Endodermal cell (in vitro differentiated cells): ENCODE measurements at places on chromosomes 4 and X. TPM values are rescaled to one million over a fixed set of nuclear protein-coding genes. Genes with fewer than 3 reads are reported as not detected.

DNA sequence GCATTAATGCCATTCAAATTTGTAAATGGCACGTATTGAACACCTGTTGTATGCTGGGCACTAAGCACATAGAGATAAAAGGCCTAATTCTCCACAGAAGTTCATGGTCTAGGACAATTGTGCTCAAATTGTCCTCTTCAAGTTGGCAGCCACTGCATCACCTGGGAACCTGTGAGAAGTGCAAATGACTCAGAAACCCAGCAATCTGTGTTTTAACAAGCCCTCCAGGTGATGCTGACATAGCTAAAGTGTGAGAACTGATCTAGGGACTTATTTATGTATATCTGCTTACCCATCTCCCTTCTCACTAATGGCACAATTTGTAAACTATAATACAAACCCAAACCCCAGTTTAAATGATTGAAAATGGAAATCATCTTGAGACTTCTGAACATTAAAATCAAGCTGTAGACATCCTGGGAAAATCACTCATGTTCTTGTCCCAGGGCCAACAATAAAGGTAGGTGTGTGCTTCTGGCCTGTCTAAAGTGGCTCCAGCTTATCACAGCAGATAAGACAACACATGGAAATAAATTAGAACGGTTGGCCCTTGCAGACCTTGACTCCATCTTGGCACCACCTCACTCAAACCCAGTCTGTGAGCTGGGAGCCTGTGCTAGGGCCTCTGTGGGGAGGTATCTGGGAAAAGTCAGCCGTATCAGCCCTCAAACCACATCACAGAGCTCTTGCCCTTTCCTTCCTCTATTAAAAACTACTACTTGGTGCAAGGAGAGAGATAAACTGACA is 46.8 kb downstream of the UCHL1 start:
- no peak for DNase-seq

DNA sequence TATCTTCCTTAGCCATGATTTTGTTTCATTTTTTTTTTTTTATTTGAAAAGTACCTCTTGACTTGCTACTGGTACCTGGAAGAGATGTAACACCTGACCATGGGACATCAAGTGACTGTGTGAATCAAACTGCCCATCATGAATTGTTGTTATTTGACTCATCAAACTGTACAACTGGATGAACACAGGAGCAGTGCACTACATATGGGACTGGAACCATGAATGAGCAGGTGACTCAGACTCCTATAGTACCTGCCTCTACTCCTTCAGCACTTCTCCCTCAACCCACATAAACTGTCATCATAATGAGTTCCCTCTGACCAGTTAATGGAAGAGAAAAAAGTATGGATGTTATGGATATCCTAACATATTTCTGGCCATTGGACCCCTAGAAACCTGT is 15.9 kb upstream of the UBE2D3 start:
- no peak for DNase-seq

- no peak for DNase-seq
These were observed 102.1 kb upstream of the MXRA5 start for GRCh38 chrX:3448563-3448962.

DNA sequence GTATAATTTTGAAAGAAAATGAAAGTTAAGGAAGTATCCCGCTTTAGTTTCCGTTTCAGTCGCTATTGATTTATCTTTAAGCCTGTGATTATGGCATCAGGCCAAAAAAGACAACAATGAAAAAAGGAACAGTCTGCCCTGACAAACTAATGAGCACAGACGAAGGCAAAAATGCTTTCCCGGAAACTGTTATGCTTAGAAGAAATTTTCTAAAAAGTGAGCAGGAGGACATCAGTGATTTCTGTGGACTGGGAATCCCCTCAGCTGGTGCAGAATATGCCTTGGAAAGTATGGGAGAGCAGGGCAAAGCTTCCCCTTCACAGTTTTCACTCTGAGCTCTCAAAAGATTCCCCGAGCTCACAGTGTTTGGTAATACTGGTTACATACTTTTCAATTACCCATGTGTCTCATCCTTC is 5.1 kb upstream of the CXCL10 start:
- no peak for DNase-seq

S100G gene
- not detected in 2 replicates for total RNA-seq

GRCh38 chr4:81505004-81505598 is 33.4 kb upstream of the RASGEF1B start:
- no peak for DNase-seq

DNA sequence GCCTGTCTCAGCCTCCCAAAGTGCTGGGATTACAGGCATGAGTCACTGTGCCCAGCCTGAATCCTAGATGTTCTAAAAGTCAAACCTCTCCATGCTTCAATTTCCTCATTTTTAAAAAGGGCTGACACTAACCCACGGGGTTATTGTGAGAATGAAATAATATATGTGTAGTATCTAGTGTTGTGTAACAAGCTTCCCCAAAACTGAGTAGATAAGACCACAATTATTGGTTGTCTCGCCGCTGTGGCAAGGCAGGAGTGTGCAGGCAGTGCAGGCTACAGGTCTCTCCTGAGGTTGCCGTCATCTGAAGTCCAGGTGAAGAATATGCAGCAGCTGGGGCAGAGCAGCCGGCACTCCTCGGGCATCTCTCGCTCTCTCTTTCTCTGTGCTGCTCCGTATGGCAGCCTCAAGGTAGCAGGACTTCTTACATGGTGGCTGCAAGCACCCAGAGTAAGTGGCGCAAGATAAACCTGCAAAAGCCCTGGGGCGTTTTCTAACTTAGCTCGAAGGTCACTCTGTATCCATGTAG is 30.9 kb downstream of the RAB33B start:
- no peak for DNase-seq

- no peak for DNase-seq
These were observed 25.2 kb upstream of the GK start for GRCh38 chrX:30627818-30628652.

DNA sequence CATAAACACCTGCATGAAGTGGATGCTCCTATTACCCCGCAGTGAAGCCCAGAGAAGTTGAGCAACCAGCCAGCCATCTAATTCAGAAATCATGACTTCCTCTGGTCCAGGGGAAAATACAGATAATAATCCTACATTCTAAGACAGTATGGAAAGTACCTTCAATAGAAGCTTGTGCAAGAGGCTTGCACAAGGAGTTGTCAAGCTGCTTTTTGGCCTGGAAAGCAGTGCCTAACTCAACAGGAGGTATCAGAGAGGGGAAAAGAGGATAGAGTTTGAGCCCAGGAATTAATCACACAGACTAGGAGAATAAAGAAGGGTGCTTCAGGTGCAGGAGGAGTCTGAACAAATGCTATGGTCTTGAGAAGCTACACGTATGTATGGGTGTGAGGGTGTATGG is 26.7 kb downstream of the TMEM192 start:
- DNase-seq, result no peak

GRCh38 chr4:81632581-81633299 is 161.0 kb upstream of the RASGEF1B start:
- DNase-seq, result no peak

DNA sequence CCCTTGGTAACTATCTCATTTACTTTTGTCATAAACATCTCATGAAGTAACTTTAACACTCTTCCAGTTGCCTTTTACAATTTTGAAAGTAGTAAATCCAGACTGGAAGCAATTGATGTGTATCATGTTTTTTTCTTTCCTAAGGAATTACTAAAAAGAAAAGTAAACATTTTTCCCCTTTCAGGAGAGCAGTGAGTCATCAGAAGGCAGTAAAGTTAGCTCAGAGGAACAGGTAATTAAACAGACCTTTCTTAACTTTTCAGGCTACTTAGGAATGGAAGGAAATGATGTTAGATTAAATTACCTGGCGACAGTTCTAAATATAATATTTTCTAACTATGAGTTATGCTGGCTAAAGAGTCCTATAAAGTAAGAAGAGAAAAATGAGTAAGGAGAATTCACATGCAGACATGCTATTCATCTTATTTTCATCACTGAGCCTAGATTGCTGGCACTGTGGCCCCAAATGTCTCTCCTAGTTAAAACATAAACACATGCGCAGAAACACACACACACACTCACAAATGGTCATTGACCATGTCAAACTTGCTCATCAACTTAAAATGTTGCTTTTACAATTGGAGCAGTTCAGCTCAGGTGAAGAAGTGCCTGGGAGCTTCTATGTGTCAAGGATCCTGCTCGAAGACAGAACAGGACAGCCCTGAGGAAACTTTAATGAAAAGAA is 9.3 kb downstream of the DMP1 start:
- DNase-seq, result no peak

- DNase-seq, result peak; percentile 89
These were observed 67.5 kb upstream of the GPR34 start for GRCh38 chrX:41621222-41621723.

F9 gene
- not detected in 3 replicates for total RNA-seq

DNA sequence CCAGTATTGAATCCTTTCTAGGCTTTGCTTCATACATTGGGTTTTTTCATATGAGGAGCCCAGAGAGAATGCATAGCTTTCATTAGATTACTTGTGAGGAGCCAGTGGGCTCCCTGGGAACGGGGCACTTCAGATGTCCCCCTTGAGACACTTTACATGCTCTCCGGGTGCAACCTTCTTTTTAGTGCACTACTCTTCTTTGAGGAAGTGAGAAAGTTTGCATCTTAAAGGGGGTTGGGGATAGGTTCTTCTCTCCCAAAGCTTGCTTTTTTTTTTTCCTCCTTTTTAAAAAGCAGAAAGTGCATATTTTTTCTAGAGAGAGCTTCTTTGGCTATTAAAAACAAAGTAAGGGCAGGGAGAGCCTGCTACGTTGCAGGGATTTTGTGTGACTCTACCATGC is 4.3 kb downstream of the HADH start:
- DNase-seq, result no peak

SRPX2 gene
- total RNA-seq, result 0.44 and 1.4 TPM in 2 replicates

DNA sequence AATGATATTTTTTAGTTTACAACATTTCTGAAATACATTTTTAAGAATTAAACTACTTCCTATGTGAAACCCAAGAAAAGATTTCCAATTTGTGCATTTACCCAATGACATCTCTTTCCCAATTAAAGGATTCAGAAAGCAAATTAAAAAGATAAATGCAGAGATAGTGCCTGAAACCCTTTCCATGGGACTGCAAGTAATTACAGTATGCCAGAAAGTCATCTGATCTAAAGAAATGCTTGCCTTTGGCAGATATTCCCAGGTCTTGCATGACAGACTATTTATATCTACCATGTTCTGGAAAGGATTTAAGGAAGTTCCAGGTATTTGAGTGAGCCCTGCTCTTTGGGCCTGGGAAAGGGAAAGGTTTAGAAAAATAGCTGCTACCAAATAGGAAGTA is 41.6 kb upstream of the CXorf38 start:
- no peak for DNase-seq

- DNase-seq, result no peak
These were observed 28.3 kb downstream of the DOCK11 start for GRCh38 chrX:118523920-118524319.

DKK2 gene
- total RNA-seq, result not detected in 3 replicates

MAP9 gene
- 25.7 and 26.4 TPM in 2 replicates for total RNA-seq
